ENCODE measurements at places on chromosomes 6 and 20.

GRCh38 chr6:168403370-168404005 lies 37.5 kb upstream of the SMOC2 start:
- DNase-seq = peak; percentile 22

DNA sequence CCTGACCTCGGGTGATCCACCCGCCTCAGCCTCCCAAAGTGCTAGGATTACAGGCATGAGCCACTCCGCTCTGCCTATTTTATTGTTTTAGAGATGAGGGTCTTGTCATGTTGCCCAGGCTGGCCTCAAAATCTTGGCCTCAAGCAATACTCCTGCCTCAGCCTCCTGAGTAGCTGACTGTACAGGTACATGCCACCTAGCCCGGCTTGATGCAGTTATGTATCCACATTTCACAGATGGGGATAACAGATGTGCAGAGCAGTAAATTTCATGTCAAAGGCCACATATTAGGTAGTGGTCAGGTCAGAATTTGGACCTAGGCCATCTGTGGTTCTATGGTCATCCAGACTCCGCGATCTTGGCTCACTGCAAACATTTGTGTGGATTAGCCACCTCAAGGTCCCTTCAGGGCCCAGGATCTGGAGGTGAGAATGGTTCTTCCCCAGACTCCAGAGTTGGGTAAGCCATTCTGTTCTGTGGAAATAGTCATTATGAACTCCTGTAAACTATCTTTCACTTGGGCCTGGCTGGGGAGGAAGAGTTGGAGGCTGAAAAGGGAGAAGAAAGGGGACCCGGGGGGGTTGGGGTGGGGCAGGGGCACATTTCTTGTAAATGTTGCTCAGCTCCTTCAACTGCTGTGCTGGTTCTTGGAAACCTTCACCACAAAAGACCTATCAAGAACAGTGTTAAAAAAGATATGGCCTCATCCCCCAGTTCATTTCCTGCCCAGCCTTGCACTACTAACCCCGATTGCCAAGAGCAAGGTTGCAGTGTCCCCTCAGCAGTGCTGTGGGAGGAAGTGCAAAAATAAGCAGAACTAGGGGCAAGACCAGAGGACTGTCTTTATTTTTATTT lies 13.0 kb downstream of the PIM1 start:
- no peak for DNase-seq

GRCh38 chr6:35178932-35179832 lies 34.6 kb upstream of the SCUBE3 start:
- DNase-seq = peak; percentile 7

DNA sequence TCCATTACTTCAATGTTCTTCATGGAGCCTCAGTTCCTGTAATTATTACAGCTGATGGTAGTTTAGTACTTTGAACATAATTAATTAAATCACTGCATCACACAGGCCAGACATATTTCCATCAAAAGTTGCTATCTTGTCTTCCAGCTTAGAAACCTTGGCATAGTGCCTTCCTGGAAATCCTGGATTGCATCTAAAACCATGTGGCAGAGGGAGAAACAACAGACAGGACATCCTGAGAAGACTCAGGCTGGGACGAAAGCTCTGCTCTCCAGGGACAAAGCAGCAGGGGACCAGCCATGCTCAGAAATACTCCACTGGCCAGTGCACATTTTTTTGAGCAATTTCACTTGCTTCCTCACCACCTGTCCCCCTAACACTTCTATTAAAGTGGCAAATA lies 55.3 kb downstream of the TBX18 start:
- DNase-seq = no peak

DNA sequence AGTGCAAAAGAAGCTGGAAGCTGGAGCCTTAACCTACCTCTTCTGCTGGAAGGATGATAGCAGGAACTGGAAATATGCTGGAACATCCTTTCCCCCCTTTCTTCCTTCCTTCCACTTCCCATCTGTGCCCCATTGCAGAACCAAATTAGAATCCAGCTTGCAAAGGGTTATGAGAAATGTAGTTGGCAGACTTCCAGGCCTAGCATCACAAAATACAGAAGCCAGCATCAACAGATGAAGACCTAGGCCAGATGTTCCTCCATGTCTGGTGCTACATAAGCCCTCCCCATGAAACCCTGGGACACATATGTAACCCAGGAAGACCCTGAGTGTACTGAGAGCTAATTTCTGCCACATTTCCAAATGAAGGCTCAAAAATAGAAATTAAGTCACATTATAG lies 40.0 kb upstream of the TFAP2B start:
- DNase-seq = no peak

GRCh38 chr6:152290693-152291092 lies 346.5 kb downstream of the SYNE1 start:
- no peak for DNase-seq

DNA sequence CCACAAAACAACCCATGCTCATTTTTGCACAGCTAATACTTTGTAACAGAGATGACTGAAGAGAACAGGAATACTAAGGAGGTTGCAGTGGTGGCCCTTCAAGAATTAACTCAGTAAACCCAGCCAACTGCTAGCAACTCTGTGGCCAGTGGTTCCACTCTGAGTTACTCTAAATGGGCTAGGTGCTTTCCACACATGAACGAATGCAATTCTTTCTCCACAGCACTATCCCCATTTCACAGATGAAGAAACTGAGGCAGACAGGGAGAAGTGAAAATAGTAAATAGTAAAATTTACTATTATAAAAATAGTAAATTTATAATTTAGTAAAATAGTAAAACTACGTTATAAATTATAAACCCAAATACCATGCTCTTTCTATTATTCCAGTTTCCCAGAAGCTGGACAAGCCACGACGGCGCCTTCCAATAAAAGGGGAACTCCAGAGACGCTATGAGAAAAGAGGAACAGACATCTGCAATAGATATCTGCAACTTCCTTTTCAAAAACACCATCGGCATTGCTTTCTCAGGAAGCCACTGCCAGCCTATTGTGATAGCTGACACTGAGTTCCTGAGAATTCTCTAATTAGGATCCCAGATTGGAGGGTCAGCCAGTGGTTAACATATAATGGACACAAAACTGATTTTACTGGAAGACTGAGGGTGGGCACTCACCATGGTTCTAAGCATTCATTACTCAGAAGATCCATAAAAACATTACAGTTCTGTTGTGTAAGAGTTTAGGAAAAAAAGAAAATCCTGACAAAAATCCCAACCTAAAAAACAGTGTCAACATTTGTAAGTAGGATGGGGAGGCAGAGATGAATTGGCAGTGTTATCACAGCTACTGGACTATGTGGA lies 16.2 kb downstream of the FKBP1A start:
- no peak for DNase-seq

GRCh38 chr20:47480239-47480638 lies 21.4 kb upstream of the NCOA3 start:
- no peak for DNase-seq

DNA sequence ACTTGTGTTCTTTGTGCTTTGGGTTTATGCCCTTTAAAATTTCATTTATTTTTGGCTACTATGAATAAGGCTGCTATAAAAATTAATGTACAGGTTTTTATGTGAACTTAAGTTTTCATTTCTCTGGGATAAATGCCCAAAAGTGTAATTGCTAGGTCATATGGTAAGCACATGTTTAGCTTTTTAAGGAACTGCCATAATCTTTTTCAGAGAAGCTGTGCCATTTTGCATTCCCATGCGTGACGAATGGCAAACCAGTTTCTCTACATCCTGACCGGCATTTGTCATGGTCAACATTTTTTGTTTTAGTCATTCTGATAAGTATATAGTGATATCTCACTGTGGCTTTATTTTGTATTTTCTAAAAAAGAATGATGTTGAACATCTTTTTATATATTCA lies 236.0 kb upstream of the SGK1 start:
- no peak for DNase-seq

Measured in right forelimb (tissue), 1 donor.